ENCODE measurements at places on chromosomes 6 and 20.
A peak's percentile ranks its signal among the peaks of the same experiment; 100 is the strongest.

DNA sequence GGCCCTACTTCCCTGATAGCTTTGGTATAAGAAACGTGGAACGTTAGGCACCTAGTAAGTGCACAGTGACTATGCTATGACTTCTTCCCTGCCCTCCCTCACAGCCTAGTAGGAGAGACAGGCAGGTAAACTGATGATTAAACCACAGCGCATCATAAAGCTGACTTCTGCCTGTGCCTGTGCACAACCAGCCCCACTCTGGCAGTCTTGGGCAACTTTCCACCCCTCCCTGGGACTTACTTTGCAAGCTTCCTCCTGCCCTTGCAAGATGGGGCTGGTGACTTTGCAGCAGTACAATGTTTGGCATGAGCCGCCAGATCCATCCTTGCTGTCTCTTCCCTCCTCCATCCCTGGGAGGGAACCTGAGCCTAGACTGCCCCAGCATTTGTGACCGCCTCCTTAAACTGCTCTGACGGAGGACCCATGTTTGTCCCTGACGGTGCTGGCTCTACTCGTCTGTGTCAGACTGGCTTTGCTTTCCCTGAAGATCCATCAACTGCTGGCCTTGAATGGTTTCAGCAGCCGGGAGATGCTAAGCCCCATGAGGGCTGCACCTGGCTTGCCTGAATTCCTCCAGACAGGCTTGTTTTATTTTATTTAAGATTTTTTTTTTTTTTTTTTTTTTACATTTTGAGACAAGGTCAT is 36.1 kb downstream of the EFCAB8 start:
- peak; percentile 9 for DNase-seq

- no peak for DNase-seq
Observed at GRCh38 chr6:111091987-111092386, 4.7 kb downstream of the SLC16A10 start.

- DNase-seq = no peak
Observed at GRCh38 chr6:116087437-116088027, 13.1 kb upstream of the NT5DC1 start.

GRCh38 chr20:49501917-49502316 is 19.4 kb upstream of the KCNB1 start:
- DNase-seq = no peak

GRCh38 chr6:33513213-33513612 is 58.8 kb downstream of the ZBTB9 start:
- no peak for DNase-seq

GRCh38 chr6:123777563-123777962 is 26.1 kb upstream of the NKAIN2 start:
- DNase-seq = no peak

DNA sequence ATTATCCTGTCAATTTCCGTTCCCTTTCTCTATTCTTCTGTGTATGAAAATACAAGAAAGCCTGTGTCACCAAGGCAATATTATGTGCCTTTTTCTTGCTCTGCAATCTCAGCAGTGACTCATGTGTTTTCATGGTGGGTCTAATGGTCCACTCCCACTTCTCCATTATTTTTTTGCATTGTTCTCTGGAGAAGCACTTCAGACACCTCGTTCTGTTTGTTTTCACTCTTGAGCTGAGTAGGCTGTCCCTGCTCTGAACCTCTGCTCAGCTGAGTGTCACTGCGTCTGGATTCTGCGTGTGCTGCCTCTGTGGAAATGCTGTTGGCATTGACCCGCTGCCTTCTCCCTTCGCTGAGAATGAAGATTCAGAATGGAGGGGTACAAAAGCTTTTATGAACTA is 230.6 kb downstream of the TMEM242 start:
- no peak for DNase-seq

Data from right cardiac atrium (tissue), 5 donors.